Caki2 (cell line): ENCODE measurements at places on chromosomes 2 and 18.

DNA sequence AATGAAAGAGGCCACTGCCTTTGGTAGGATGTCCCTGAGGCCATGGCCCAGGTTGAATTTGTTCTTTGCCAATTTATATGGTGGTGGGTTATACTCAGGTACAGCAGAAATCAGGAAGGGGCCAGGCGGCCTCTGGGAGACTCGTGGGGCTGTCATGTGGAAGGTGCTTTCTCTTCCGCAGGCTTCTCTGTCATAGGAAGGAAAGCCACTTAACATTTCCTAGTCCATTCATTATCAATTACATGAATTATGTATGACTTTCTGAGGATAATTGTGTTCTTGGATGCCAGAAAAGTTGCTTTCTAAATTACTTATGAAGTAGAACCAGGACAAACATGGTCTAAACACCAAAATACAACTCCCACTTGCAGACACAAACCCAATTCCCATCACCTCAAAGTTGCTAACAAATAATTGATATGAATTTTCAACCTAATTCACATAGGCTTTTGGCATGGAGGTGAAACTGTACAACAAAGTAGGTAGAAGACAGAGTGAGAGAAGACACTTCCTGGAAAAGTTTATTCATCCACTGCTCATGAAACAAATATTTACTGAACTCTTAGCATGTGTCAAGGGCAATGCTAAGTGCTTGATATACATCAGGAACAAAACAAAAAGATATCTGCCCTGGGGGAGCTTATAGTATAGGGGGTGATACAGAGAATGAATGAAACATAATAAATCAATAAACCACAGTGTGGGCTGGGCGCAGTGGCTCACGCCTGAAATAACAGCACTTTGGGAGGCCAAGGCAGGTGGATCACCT, 50.5 kb upstream of the CHMP1B start:
- no peak for DNase-seq

- no peak for DNase-seq
Measured at GRCh38 chr2:37631698-37632097, 39.7 kb downstream of the CDC42EP3 start.

DNA sequence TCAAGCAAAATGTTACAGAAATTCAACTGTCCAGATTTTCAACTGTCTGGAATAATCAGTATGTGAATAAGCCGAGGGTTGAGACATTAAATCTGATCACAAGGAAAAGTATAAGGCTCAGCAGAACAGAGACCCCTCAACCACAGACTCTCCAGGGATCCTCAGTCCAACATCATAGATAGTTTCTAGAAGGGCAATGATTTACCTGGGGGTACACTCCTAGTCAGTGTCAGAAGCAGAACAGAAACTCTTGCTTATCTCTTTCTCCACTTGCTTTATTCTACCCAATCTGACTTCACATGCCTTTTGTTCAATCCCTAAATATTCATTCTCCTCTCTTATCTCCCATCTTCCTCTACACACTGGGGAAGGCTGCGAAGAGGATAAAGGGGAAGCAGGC, 36.4 kb downstream of the ICOS start:
- DNase-seq = no peak

GRCh38 chr2:233350708-233351107, 3.6 kb upstream of the DGKD start:
- DNase-seq = peak; percentile 87

DNA sequence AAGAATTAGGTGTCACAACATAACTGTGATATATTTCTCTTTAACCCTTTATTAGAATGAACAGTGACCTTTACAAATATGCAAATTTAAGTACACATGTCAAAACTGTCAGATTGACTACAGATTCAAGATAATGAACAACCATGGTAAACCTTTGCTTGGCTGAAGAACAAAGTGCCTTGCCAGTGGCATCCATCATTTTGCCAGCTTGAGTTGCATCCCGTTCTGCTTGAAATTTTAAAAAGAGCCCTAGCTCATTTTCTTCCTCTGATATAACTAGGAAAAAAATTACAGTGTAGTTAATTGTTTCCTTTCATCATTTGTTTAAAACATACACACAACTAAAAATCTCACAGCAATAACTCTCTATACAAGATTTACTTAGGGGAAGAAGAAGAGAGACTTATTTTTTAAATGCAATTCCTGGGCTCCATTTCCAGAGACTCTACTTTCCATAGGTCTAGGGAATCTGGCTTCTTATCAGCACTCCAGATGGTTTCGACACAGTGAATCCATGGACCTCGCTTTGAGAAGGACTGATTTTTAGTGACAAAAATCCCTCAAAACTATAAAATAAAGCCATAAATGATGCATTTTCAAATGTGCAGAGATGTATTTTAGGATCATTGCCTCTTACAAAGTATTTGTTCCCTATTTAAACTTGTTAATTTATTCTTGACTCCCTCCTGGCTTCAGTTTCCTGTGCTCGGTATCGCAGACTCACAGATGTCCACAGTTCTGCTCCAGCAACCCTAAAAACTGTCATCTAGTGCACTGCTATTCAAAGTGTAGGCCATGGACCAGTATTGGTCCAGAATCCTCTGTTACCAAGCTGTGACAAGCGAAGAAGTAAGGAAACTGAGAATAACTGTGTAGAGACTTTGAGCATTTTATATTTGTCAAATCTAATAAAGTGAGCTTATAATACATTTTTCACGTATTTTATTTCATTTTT, 50.1 kb downstream of the ICA1L start:
- DNase-seq = no peak

- DNase-seq = no peak
Measured at GRCh38 chr18:8453528-8453927, 155.7 kb upstream of the RAB12 start.
